ENCODE measurements at places on chromosomes 5 and 9.

DNA sequence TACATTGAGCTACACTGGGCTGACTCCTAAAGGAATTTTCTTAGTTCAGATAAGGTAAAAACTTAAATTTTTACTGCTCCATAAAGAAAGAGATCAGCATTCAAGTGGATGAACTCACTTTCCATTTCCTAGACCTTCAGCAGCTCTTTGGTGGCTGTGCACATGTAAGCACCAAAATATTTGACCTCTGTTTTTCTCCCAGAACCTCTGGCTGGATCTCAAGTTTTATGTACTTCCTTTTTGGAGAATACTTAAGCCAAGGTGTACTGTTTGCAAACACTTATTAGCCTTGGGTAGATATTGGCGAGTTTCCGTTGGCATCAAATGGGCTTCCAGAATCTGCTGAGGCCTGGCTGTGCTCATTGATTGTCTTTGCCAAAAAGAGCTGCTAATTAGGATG lies 10.3 kb downstream of the TNC start:
- DNase-seq: no peak

GRCh38 chr9:130606887-130607600 lies 27.7 kb downstream of the FUBP3 start:
- DNase-seq: no peak

DNA sequence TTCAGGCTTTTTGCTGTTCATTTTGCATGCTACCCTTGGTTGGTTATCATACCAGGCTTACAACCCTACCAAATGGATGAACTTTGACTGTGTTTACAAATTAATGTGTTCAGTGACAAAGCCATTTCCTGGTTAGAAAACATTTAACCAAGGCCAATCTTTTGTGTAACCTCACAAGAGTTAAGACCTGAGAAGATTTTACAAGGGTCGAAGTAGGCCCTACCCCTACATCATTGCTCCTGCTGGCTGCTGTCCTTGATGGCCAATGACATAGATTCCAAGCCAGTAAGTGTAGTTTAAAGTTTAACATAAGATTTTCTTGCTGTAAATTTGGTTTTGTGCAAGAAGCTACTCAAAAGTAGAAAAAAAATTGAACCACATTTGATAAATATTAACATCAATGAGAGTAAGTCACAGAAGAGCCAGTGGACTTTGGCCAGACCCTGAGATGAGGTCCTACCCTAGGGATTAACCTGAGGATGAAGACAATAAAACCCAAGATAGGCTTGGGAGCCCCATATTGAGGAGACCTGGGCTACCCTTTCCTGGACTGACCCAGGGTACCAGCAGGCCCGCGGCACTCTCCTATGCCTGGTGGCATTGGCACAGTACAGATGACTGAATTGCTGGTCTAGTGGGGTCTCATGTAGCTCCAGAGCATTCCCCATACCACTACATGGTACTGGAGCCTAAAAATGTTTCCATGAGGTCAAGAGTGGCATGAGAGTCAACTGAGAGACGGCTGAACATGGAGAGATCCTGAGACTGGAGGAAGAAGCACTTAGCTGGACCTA lies 8.3 kb downstream of the C1QTNF3 start:
- no peak for DNase-seq

DNA sequence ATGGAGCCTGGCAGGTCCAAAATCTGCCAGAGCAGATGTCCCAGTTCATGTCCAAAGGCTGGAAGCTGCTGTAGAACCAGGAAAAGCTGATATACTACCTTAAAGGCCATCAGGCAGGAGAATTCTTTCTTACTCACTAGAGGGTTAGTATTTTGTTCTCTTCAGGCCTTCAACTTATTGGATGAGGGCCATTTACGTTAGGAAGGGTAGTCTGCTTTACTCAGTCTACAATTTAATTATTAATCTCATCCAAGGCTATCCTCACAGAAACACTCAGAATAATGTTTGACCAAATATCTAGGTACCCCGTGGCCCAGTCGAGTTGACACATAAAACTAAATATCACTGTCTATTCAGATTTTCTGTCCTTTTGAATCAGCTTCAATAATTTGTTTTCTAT lies 437.4 kb downstream of the TLE4 start:
- no peak for DNase-seq

- DNase-seq: peak; percentile 80
Observed at GRCh38 chr5:173326501-173326960, 1.7 kb downstream of the STC2 start.

- no peak for DNase-seq
Observed at GRCh38 chr9:7370988-7371387, 428.6 kb downstream of the DMAC1 start.

- DNase-seq: no peak
Observed at GRCh38 chr9:21030389-21031035, 928 bp downstream of the HACD4 start.

DNA sequence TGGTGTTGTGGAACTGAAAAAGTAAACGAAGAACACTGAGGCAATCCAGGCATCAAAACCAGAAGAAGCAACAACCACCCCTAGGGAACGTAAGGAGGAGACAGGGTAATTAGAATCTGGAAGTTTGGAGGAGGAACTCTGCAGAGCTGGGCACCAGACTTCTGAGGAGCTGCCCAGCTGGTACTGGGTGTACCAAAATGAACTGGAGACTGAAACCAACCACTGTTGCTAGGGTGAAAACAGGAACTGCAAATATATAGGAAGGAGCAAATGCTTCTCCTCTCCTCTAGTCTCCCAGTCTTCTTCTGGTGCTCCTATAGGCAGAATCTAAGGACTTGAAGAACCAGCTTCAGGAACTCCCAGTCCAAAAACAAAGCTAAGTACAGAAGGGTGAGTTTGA lies 189.8 kb downstream of the ELAVL2 start:
- DNase-seq: no peak

- DNase-seq: no peak
Observed at GRCh38 chr9:17862101-17862500, 283.2 kb downstream of the SH3GL2 start.

DNA sequence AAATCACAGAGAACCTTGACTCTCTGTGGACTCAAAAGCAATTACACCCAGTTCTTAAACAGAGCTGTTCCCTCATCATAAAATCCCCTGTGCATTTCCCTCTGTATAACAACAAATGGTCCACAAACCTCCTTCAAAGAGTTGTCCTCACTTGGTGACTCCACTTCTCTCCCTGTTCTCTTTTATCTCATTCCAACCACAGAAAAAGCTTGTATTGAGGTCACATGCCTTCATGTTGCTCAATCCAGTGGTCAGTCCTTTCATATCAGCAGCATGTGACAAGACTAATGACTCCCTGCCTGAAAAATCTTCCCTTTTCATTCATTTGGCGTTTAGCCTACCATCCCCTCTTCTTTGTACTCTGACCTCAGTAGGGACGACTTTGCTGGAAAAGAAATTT lies 158.0 kb downstream of the DEPDC1B start:
- DNase-seq: no peak

DNA sequence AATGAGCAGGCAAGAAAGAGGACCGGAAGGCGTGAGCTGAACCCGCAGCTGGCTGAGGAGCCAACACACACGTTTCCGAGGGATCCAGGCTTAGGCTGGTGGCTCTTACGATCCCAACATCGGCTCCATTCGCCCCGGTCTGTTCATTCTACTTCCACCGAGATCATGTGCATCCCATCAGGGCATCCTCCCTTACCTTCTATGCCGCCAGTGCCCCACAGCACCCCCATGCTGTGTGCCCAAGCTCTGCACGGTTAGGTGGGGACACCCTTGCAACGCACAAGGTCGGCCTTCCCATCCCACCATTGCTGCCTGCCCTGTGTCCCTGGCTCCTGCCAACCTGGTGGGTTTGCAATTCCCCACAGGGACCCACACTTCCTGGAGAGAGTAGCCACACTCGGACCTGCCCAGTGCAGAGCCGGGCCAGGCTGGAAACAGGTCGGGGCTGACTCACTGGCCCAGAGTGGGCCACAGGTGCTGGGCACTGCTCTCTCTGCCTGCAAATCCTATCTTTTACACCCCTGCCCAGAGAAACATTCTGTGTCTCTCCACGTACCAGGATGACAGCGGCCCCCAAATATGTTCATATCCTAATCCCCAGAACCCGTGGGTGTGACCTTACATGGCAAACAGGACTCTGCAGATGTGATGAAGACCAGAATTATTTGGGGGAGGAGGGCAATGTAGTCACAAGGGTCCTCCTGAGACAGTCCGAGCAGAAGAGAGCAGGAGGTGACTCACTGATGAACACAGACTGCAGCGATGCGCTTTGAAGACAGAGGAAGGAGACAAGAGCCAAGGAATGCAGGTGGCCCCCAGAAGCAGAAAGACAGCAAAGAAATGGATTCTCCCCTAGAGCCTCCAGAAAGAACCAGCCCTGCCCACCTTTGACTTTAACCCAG lies 182.2 kb downstream of the AUH start:
- peak; percentile 57 for DNase-seq

DNA sequence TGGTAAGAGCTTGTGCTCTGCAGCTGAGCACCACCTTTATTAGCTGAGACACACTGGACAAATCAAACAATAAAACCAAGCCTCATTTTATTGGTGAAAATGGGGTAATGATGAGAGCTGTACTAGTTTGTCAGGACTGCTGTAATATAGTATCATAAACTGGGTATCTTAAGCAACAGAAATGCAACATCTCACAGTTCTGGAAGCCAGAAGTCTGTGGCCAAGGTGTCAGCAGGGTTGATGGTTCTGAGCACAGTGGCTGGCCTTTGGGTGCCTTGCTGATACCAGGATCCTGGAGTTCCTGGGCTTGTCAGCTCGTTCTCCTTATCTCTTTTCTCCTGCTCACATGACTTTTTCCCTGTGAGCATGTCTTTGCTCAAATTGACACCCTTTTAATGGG lies 513.1 kb downstream of the IRX1 start:
- DNase-seq: no peak

- no peak for DNase-seq
Observed at GRCh38 chr5:127758766-127759283, 55.6 kb downstream of the CCDC192 start.

DNA sequence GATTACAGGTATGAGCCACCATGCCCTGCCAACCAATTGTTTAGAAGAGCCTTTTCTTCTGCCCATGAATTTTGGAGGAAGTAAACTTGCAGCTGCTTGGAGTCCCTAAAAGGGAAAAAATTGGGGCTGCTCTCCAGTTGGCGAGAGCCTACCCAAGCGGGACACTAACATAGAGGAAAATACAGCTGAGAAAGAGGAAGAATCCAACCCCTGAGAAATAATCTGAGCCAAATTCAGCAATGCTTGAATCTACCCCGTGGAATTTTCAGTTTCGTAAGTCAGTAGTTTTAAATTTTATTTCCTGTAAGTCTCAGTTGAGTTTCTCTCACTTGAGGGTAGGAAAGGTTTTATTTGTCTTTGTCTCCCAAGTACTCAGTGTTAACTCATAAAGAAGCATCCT lies 30.4 kb upstream of the UBTD2 start:
- no peak for DNase-seq

- DNase-seq: no peak
Observed at GRCh38 chr5:159104759-159105144, 5.0 kb upstream of the EBF1 start.

DNA sequence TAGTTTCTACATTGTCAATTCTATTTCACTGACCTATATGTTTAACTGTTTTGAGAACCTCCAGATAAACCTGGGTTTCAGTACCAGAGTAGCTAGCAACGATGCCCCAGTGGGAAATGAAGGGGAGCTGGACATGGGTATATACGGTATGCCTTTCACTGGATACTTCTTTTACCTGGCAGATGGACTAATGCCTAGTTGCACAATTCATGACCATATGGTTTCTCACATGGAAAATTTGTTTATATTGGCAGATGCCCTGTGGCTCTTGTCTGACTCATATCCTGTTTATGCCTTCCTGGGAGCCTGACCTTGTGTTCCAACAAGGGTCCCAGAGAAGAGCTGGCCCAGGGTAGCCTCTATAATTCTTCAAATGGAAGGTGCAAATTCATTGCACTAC lies 144.1 kb downstream of the MAT2B start:
- peak; percentile 29 for DNase-seq

DNA sequence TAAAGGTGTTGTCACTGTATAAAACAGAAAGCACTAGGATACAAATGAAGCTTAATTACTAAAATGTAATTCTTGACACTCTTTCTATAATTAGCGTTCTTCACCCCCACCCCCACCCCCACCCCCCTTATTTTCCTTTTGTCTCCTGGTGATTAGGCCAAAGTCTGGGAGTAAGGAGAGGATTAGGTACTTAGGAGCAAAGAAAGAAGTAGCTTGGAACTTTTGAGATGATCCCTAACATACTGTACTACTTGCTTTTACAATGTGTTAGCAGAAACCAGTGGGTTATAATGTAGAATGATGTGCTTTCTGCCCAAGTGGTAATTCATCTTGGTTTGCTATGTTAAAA lies 43.8 kb downstream of the NDFIP1 start:
- no peak for DNase-seq

DNA sequence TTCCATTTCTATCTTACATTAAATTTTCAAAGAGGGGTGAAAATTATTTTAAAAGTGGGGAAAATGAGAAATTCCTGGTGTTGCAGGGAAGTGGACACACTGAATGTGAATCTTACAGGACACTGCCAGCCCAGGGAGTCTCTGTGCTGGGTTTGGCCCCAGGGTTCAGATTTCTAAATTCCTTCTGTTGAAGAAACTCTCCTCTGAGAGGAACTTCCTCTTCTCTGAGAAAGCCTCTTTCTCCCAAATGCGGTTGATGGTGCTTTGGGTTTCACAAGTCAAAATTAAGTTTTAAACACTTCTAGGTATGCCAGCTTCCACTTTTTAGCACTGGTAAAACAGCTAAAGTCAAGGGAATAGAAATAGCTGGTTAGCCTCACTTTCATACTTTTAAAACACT lies 317.9 kb upstream of the ITGA1 start:
- no peak for DNase-seq

DNA sequence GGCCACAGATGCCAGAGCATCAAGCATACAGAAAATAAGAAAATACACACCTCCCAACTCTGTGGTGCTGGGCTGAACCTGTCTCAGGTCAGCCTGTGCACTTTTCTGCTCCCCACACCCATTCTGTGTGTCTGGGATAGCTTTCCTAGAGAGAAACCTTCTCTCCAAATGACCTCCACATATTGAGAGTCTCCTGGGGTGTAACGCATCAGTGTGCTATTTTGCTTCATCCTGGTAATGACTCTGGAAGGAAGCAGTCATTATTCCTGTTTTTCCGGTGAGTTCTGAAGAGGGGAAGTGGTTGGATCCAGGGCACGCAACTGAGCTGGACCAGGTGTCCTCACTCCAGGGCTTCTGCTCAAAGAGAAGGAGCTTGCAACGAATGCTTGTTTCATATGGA lies 73.2 kb upstream of the SH3PXD2B start:
- DNase-seq: no peak

GRCh38 chr5:78958672-78959445 lies 26.3 kb downstream of the ARSB start:
- no peak for DNase-seq

GRCh38 chr5:157535042-157535865 lies 40.3 kb downstream of the ADAM19 start:
- no peak for DNase-seq

DNA sequence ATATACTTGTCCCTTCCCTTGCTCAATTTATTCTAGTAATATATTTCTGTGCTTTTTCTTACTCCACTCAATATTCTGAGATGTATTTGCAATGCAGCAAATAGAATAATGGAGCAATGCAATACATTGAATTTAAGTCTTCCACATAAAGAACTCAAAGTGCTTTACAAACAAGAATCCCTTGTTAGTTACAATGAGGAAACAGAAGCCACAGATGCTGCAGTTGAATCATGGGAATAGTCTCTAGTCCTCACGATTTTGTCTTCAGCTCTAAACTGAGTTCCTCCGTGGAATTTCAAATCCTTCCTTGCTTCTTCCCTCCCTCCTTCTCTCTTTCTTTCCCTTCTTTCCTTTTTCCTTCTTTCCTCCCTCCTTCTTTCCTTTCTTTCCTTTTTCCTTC lies 12.5 kb upstream of the TAS2R1 start:
- DNase-seq: no peak
